ENCODE measurements at places on chromosomes 3 and 15. TPM values are rescaled to one million over a fixed set of nuclear protein-coding genes. Genes with fewer than 3 reads are reported as not detected.

Gene MUC13
- polyA plus RNA-seq = not detected

Gene SLC22A13
- polyA plus RNA-seq = 0.22 TPM

Gene FBXO40
- not detected for polyA plus RNA-seq

Gene GOLGA8M
- not detected for polyA plus RNA-seq

Gene EFHB
- polyA plus RNA-seq = 0.10 TPM

Gene MAGI1
- polyA plus RNA-seq = 0.23 TPM

Gene CHRNA7
- polyA plus RNA-seq = 3.8 TPM

Gene PPCDC
- 13.1 TPM for polyA plus RNA-seq

Gene C3orf49
- polyA plus RNA-seq = not detected

Gene CGGBP1
- 101 TPM for polyA plus RNA-seq

Measured in CD4-positive, CD25-positive, alpha-beta regulatory T cell (primary cell).